ENCODE measurements at places on chromosomes 6 and 20.

DNA sequence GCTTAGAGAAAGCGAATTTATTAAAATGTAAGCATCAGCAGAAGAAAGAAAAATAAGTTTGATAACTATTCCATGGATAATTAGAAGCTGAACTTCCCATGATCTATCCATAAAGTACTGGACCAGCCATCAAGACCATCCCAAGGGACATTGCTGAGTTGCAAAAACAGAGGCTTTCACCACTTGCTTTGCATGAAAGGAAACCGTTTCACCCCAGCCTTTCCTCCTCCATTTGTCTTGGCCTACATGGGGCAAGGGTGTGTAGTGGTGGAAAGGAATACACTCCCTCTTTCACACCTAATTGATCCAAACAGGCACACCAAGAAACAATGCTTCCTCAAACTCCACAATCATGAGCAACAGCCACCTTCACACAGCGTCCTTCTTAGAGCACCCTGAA is 10.4 kb downstream of the HIVEP2 start:
- peak; percentile 39 for DNase-seq

- DNase-seq = peak; percentile 16
These were observed 13.2 kb downstream of the TMEM74B start for GRCh38 chr20:1171461-1172093.

- DNase-seq = no peak
These were observed 2.3 kb upstream of the INSM1 start for GRCh38 chr20:20365480-20366161.

DNA sequence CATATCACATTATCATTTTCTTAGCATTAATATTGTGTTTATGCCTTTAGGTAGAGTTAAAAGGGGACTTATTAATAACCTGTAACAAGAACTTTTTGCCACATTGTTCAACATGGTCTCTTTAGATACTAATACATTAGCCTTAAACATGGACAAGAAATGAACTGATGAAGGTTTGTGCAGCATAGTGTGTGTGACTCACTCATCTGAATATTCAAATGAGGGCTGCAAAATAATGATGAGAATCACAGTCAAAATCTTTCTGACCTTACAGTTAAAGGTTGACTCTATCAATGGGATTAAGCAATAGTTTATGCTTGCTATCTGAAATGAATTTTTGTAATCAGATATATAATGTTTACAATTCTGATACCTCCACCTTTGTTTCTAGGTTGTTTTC is 1189.3 kb upstream of the CITED2 start:
- DNase-seq = no peak

DNA sequence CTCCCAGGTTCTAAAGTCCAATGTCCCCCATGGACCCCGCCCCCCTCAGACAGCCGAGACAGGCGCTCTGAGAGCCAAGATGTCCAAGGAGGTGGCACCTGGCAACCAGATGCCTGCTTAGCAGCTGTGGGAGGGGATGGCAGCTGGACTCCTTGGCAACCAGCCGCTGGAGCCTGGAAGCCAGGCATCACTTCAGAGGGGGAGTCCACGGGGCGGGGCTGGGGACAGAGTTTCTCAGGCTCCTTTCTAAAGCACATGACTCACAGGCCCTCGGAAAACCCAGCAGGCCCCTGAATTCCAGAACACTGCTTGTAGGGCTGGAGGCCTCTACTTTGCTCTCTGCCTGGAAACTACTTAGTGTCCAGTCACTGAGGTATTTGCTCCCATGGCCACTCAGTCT is 51.5 kb downstream of the PREX1 start:
- no peak for DNase-seq

GRCh38 chr20:63322146-63322932 is 29.4 kb downstream of the COL20A1 start:
- DNase-seq = no peak

Measured in NAMALWA (cell line).